Stimulated activated CD8-positive, alpha-beta memory T cell treated with anti-CD3 and anti-CD28 coated beads, Interleukin-7, amount 100 ng/mL, for 1 hour (primary cell): ENCODE measurements at places on chromosomes 4 and X.

DNA sequence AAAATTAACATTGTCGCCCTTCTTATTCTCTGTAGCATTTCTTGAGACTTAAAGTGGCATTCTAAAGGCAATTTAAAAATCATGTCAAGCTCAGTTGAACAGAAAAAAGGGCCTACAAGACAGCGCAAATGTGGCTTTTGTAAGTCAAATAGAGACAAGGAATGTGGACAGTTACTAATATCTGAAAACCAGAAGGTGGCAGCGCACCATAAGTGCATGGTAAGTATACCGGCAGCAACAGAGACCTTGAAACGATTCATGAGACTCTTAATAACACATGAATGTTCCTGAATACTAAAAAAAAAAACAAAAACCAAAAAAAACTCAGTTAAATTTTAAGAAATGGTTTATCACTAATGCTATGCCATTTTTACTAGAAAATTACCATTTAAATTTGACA lies 82.4 kb upstream of the HPRT1 start:
- no peak for DNase-seq

- DNase-seq: no peak
These were observed 22.9 kb downstream of the TNIP2 start for GRCh38 chr4:2733001-2733843.

GRCh38 chrX:155968791-155969190 lies 28.7 kb upstream of the IL9R start:
- DNase-seq: no peak

DNA sequence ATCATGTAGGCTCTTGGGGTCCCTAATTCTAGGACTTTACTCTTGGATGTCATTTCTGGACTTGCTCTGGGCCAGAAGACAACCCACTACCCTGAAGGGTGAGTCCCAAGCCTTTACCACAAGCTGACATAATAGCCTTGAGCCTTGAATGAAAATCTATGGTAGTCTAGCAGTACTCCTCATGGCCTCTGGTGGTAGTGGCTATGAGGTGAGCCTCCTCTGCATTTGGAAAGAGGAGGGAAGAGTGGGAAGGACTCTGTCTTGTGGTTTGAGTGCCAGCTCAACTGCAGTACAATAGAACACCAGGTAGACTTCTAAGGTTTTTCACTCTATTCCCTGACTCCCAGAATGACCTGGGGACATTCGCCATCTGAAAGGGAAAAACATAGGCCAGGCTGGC lies 96.5 kb downstream of the DCAF12L1 start:
- DNase-seq: no peak

GRCh38 chr4:173807347-173807746 lies 277.3 kb upstream of the HAND2 start:
- DNase-seq: no peak

DNA sequence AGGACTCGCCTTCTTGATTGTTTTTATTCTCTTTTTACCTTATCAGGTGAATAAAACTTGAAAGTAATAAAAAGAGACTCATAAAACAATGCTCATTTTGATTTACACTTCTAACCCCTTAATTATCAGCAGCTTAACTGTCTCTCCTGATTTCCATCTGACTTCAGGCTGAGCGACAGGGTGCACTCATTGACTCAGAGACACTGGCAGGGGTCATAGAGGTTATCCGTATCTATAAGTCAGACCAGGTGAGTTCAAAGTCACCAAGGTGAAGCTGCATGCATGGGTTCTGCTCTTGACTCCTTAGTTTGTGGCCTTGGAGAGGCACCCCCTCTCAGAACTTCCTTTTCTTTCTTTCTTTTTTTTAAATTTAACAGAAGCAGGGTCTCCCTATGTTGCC lies 116.4 kb upstream of the SLC34A2 start:
- no peak for DNase-seq

- no peak for DNase-seq
These were observed 10.4 kb downstream of the JADE3 start for GRCh38 chrX:46922611-46923010.

- DNase-seq: no peak
These were observed 45.2 kb downstream of the ADH5 start for GRCh38 chr4:99043346-99043745.

DNA sequence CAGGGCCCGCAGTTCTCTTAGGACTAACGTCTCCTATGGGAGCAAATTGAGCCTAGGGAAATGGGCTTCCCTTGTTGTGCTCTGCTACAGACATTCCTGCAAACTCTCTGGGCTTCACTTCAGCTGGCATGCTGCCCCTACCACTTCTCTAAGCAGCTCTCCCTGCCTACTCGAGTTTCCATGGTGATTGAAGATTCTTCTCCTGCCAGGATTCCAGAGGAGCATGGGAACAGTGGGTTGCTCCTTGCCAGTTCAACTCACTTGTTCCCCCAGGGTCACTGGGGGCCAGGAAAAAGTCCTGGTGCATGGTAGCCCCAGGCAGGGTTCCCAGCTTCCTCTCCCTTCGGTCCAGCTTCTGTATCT lies 21.1 kb upstream of the WDR17 start:
- DNase-seq: no peak

DNA sequence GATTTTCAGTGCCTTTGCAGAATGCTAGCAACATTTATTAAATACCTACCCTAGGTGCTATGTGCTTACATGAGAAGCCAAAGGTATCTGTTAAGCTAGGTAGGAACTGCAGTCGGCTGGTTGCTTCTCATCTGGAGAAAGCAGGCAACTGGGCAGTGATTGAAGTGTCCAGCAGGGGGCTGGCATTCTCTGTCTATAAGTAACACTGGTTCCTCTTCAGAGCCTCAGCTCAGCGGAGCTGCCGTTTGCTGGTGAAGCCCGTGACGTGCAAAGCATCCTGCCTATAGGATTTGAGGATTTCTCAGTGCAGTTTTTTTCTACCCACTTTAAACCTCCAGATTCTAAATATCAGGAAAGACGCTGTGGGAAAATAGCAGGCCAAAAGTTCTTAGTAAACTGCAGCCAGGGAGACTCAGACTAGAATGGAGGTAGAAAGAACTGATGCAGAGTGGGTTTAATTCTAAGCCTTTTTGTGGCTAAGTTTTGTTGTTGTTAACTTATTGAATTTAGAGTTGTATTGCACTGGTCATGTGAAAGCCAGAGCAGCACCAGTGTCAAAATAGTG lies at the start of gene GRPR:
Gene GRPR, plus strand, starts transcription at position 344 of the 565 bp plus-strand sequence. CDS start 389 bp downstream, outside the sequence.
- DNase-seq: peak; percentile 23

DNA sequence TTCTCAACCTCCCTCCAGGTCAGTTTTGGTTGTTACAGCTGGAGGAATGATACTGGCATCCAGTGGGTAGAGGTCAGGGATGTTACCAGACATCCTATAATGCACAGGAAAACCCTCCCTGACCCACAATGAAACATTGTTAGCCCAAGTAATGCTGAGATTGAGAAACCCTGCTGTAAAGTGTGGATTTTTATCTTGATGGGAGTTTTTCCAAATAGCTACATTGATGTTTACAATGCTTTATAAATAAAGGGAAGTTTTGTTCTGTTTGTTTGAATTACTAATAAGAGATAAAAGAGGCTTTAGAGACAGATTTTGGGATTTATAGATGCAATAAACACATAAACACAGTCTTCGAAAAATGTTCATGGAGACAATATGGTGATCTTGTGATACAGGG lies 194.0 kb upstream of the NUDT6 start:
- DNase-seq: no peak

GRCh38 chrX:136580316-136580715 lies 48.3 kb downstream of the VGLL1 start:
- no peak for DNase-seq

GRCh38 chr4:76420762-76421581 lies at the start of gene CCDC158:
Gene CCDC158, minus strand, starts transcription at chr4:76421141. Its CDS starts 17,934 bp downstream, at chr4:76403207.
- no peak for DNase-seq

GRCh38 chr4:22850055-22850454 lies 157.3 kb downstream of the GBA3 start:
- DNase-seq: no peak

GRCh38 chr4:156321203-156321602 lies 367.5 kb upstream of the CTSO start:
- DNase-seq: no peak

GRCh38 chrX:793216-793770 lies 162.7 kb downstream of the SHOX start:
- no peak for DNase-seq

- no peak for DNase-seq
These were observed 21.1 kb upstream of the HSFX4 start for GRCh38 chrX:149908308-149908707.

DNA sequence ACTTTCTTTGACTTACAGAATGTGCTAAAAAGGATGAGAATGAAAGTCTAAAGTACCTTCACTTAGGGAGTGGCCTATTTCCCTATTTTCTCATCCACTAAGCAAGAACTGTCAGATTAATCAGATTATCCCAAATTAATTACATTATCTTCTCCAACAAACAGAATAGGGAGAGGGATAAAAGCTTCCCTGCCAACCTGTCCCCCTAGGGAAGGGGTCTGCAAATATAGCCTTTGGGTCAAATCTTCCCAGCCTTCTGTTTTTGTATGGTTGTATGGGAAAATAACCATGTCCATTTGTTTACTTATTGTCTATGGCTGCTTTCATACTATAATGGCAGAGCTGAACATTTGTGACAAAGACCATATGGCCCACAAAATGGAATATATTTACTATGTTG lies 57.1 kb upstream of the USP38 start:
- no peak for DNase-seq

GRCh38 chrX:153861151-153861550 lies 24.8 kb downstream of the L1CAM start:
- DNase-seq: no peak

DNA sequence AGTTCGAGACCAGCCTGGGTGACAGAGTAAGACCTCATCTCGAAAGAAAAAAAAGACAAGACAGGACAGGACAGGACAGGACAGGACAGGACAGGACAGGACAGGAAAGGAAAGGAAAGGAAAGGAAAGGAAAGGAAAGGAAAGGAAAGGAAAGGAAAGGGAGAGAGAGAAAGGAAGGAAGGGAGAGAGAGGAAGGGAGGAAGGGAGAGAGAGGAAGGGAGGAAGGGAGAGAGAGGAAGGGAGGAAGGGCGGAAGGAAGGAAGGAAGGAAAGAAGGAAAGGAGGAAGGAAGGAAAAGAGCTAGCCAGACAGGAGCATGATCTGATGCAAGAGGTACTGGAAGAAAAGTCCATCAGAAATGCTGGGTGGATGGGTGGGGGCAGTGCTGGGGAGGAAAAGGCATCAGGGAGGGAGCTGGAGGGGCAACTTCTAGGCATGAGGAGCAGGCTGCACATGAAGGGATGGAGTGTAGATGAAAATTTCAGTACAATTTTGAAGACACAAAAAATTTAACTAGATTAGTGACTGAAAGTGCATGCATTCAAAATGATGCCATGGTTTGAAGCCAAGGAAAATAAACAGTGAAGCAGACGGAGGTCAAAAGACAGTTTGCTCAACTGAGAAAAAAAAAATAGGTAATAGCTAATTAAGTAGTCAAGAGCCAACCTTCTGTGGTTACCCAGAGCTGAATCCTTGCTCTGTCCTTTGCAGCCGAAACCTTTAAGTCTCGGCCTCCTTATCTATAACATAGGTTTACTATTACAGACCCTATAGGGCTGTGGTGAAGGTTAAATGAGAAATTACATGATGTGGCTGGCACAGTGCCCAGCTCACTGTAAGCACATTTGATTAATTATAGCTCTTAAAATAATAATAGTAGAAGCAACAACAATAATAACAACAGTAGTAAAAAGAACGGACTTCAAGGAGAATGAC lies 59.9 kb downstream of the ZNF827 start:
- DNase-seq: no peak

DNA sequence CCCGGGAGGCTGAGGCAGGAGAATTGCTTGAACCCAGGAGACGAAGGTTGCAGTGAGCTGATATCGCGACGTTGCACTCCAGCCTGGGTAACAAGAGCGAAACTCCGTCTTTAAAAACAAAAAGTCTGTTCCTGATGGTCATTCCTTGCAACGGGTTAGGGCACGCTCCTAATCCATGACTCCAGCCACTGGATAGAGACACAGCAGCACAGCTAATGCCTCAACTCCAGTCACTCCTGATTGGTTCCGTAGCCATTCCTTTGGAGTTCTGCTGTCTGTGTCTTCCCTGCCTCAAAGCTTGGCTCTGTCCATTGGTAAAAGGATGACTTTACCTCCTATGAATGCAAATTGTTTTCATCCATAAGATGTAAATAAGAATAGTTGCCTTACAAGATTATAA lies 44.3 kb upstream of the FAM9A start:
- no peak for DNase-seq

GRCh38 chrX:141176586-141177451 lies at the start of gene LDOC1:
Gene LDOC1, minus strand, starts transcription at chrX:141177129. Its CDS starts 108 bp downstream, at chrX:141177021.
- DNase-seq: peak; percentile 30

- DNase-seq: no peak
These were observed 15.3 kb downstream of the COQ2 start for GRCh38 chr4:83269256-83269655.

- DNase-seq: no peak
These were observed 242.4 kb downstream of the EVC2 start for GRCh38 chr4:5465956-5466355.

DNA sequence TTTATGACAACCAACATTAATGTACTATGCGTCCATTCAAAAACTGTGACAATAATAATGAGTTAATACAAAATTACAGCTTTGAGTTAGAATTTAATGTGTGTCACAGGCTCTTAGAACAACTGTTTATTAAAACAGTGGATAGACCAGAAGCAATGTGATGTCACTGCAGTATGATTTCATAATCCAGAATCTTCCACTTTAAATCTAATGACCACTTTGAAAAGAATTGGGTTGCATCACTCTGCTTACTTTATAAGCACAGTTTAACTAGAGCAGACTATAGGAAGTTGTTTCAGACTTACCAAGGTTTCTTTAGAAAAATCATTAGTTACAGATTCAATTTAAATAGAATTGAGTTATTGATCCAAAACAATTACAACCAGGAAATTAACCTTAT lies 758.5 kb downstream of the KCTD8 start:
- DNase-seq: no peak

- no peak for DNase-seq
These were observed 553 bp upstream of the MED28 start for GRCh38 chr4:17613761-17614415.

GRCh38 chrX:123450222-123450621 lies 266.1 kb downstream of the GRIA3 start:
- no peak for DNase-seq

DNA sequence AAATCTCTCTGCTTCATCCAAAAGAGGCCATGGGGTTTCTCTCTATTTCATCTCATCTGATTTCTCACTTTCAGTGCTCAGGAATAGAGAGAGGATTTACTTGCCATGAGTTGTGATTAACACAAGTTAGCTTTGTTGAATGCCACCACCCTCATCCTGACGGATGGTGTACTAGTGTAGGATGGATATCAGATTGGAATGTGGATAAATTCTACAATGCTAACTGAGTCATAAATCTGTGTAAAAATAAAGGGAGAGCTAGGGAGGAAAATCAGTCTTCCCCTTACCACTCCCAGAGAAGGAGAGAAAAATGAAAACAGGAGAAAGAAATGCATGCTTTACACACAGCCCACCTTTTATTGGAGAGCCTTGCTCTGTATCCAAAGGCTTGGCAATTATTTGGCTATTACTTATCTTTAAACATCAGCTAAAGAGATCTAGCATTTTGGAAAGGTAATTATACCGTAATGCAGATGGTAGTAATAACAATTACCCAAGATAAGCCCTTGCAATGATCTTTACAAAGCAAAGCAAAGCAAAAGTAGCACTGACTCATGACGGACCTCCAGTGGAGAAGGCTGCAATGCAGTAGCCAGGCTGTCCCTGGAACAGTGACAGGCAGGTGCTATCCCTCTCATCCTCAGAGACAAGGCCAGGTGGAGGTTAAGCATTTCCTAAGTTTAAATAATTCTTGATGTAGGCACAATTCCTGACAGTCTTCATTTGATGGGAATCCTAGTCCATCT lies 306.3 kb upstream of the PPARGC1A start:
- DNase-seq: no peak
